ENCODE measurements at places on chromosomes 2 and 18.
A peak's percentile ranks its signal among the peaks of the same experiment; 100 is the strongest.

DNA sequence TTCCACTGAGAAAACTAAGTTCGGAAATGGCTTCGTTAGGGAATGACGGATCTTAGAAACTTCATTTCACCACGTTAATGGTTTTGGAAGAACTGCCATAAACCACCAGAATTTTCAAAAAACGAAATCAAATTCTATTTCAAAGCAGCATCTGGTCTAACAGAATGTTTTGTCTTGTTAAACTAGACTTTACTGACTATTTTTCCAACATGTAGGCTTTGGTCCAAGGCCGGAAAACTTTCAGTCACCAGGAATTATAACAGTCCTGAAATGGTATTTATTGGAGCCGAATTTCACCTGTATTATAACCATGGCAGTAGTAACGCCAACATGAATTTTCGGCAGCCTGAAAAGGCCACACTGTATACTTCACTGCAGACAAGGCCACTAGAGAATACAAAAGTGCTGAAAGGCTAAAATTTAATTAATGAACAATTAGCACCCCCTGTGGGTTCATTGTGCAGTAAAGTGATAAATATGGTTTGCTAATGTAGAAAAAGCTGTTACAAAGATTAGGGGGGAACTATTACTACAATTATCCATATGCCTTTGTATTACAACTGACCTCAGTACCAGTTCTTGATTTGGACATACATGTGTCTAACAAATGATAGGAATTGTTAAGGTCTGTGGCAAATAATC, 116.4 kb downstream of the ZNF521 start:
- DNase-seq = no peak

- DNase-seq = peak; percentile 53
Observed at GRCh38 chr2:101387151-101387834, at the start of gene CREG2. TSS of gene CREG2 (minus strand) at chr2:101387503. CDS start at chr2:101387457, 46 bp downstream.

DNA sequence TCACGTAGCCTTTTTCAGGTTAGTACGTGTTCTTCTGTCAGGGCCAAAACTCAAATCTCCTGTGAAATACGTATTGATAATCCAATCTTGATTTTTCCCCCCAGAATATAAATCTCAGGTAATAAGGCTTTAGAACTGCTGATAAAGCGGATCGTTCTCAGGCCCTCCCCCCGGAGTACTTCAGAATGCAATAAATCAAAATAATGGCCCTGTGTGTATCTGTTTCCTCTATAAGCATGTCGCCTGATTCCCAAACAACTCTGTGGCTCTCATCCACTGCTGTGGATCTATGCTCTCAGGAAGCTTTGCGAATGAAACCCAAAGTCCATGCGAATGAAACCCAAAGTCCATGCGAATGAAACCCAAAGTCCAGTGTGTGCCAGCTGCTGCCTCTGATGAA, 49.4 kb downstream of the IMPA2 start:
- DNase-seq = no peak

DNA sequence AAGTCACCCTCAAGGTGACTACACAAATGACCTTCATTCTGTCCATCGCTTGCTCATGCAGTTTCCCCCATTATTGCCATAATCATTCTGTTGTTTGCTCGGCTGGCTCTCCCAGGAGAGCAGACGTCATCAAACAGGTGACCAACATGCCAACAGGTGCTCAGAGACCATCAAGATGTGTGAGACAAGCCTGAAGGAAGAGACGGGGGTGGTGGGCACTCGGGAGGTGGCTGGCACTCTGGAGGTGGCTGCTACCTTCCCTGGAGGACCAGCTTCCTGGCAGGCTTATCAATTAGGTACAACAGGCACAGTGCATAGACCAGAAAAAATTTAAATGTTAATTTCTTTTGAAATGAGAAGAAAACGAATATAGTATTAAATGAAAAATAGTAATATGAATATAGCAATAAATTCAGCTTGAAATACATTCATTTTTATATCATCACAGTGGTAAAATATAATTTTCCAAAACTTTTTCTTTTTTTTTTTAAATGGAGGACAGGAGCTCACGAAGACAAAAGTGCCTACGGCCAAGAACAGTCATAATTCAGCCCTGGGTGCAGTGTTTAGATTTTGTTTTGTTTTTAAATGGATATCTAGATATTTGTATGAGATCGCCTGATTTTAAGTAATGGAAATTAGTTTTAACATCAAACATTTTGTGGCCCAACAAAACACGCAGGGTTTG, 16.9 kb upstream of the HAAO start:
- no peak for DNase-seq

DNA sequence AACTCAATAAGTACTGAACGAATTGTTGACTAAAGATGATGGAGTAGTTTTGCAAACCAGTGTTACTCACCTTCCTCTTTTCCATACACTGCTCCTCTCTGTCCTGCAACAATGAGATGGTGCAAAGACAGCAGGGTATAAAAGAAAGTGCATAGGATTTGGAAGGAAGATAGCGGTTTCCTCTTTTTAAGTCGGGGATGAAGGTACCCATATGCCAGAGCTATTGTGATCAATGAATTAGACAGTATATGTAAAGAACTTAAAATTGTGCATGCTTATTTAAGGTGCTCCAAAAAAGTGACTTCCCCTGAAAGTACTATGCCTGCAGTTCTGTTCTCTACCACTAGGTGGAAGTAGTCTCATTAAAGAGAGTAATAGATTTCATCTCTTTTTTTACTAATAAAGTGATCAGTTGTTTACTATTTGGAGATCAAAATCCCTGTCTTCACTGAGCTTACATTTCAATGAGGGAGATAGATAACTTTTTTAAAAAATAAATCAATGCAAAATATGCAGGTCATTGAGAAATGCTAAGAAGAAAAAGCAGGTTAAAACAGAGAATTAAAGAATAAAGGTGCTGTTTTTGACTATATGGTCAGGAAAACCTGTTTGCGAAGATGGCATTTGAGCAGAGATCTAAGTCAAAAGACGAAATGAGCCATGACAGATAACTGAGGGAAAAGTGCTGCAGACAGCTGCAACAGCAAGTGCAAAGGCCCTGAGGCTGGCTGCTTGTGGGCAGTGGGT, 339.7 kb upstream of the SLC14A2 start:
- DNase-seq = no peak

GRCh38 chr18:11868230-11868629, 17.0 kb downstream of the CHMP1B start:
- DNase-seq = no peak

GRCh38 chr2:20164061-20164733, 60.7 kb downstream of the SDC1 start:
- DNase-seq = no peak

DNA sequence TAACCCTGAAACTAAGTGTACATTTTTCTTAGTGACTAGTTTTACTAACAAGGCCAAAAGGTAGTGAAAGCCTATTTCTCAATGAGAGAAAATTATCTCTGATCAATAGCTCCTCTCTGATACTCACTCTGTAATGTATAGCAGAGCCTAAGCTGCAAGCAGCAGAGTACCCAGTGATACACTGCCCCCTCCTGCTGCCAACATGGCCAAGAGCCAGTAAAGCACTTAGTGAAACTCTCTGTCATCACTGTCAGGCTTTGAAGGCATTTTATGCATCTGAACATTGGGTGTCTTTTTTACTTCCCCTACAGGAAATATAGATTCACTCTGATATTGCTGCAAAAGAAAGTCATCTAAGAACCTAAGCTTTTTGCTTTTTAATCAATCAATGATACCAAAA, 784.1 kb upstream of the CDH7 start:
- no peak for DNase-seq

- DNase-seq = no peak
Observed at GRCh38 chr2:20072436-20073158, 21.2 kb upstream of the LAPTM4A start.

GRCh38 chr2:227772932-227773331, 27.2 kb downstream of the SCYGR8 start:
- DNase-seq = no peak

- no peak for DNase-seq
Observed at GRCh38 chr2:9461079-9461478, 13.3 kb upstream of the IAH1 start.

DNA sequence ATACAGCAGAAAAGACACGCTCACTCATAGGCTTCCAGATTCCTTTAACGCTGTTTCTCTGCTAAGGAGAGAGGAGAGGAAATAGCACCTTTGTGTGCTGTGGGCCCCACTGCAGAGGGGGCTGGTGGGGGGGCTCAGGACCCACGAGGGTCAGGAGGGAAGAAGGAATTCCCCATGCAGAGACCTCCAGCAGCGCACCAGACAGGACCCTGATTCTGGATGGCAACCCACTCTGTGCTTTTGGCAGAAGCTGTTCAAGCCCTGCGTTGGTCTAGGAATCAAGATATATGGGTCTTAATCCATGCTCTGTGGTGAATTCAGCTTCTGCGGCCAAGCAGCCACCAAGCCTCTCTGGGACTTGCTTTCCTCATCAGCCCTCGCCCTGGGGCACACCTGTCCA, 31.0 kb downstream of the MYCN start:
- DNase-seq = no peak

- no peak for DNase-seq
Observed at GRCh38 chr2:202821206-202822160, 50.1 kb downstream of the ICA1L start.

DNA sequence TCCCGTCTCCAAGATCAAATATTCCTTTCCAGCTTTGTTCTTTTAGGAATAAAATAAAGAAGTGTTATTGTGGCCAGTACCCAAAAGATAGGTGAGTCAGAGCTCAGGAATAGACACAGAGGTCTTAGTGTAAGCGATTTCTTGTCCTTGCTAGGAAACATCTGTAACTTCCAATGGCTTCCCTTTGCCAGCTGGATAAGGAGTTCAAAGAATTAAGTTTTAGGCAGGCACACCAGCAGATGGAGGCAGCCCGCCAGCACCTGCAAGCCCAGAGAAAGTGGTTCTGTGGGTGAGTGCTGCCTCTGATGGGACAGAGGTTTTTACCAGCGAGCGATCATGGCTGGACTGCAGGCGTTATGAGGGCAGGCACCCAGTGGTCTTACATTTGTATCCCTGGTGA, 125.4 kb downstream of the MGAT5 start:
- DNase-seq = no peak

- DNase-seq = no peak
Observed at GRCh38 chr18:37567994-37568359, 2.4 kb upstream of the CELF4 start.

- DNase-seq = no peak
Observed at GRCh38 chr18:49862656-49863385, 49.5 kb upstream of the ACAA2 start.

DNA sequence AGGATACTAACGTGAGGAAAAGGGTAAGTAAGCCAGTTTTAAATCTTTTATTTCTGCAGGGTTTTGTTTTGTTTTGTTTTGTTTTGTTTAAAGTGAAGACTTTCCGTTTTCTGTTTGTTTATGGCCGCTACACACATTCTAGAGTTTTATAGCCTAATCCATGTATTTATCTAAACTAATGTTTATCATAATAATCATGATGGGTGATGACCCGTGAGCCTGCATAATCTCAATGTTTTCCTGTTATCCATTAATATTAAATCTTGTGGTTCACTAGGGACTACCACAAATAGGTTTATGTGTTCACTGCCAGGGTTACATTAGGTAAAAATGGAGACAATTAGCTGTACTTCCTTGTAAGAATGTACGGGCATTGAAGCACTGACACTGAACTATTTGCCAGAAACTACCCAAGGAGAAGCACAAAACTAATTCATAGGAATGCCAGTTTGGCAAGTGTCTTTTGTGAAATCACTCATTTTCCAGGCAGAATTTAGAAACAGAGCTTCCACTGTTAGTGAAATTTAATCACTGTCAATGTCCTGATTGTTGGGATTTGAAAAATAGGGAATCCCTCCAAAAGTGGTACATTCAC, 574.8 kb downstream of the LRP1B start:
- DNase-seq = no peak

- DNase-seq = no peak
Observed at GRCh38 chr2:109630441-109631430, 16.6 kb downstream of the SOWAHC start.

- no peak for DNase-seq
Observed at GRCh38 chr2:15367205-15367604, 193.9 kb downstream of the NBAS start.

DNA sequence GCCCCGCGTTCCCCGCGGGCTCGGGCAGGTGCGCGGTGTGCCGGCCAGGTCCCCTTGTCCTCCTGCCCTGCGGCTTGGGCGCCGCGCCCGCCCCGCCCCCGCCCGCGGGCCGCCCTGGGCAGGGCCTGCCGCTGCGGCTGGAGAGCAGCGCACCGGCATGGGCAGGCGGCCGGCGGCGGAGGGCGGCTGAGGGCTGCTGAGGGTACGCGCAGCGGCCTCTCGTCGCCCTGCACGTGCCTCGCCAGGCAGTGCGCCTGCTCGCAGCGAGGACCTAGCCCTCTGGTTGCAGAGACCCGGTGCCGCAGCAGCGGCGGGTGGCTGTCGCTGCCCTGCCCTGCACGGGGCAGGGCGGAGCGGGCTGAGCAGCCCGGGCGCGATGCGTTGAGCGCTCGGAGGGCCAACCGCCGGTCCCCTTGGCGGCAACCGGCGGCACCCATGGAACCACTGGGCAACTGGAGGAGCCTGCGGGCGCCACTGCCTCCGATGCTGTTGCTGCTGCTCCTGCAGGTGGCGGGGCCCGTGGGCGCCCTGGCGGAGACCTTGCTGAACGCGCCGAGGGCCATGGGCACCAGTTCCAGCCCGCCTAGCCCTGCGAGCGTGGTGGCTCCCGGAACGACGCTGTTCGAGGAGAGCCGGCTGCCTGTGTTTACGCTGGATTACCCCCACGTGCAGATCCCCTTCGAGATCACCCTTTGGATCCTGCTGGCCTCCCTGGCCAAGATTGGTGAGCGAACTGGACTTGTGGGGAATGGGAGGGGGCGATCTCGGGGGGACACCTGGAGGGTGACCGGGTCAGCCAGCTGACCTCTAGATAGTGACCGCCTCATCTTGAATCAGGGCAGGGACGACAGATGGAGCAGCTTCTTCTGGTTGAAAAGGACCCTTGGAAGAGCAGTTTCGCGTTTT, at the start of gene SLC9A2:
TSS of gene SLC9A2 (plus strand) at position 140 of the 906 bp plus-strand sequence. CDS start at position 436, 296 bp downstream.
- no peak for DNase-seq

DNA sequence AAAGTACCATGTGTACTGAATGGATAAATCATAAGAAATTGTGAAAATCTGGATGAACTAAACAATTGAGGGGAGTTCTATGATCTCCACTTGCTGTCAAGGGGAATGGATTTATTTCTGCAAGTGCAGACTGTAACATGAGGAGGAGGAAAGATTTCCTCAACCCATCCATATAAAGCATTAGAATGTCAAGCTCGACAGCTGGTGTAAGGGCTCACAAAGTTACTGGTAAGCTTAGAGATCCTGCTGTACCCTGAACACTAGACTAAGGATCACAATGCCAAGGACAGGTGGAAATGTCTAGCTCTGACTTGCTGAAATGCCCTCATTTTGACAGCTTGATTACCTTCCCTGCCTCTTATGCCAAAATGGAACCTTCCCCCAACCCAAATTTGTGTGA, 125.3 kb downstream of the TCF4 start:
- DNase-seq = no peak

DNA sequence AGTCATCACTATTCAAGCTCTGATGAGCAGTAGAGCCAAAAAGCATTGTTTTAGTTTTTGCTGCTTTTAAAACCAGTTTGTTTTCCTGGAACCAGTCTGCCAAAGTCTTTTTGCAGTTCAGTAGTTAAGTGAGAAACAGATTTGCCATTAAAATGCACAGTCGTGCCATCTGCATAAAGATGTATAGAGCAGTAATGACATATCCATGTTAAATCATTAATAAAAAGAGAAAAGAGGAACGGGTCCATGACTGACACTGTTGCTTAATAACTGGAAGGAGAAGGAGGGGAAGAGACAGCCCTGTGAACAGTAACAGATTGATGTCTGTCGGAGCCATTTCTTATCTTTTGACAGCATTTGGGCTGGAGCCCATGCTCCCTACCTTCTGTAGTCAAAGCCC, 704.6 kb downstream of the SATB2 start:
- DNase-seq = no peak

Measured in left renal cortex interstitium (tissue), 4 donors.